ENCODE measurements at places on chromosomes 1 and 21.

GRCh38 chr1:236786453-236786852, 8.6 kb upstream of the MTR start:
- DNase-seq = no peak

GRCh38 chr1:159200769-159201168, 3.9 kb upstream of the ACKR1 start:
- DNase-seq = no peak

DNA sequence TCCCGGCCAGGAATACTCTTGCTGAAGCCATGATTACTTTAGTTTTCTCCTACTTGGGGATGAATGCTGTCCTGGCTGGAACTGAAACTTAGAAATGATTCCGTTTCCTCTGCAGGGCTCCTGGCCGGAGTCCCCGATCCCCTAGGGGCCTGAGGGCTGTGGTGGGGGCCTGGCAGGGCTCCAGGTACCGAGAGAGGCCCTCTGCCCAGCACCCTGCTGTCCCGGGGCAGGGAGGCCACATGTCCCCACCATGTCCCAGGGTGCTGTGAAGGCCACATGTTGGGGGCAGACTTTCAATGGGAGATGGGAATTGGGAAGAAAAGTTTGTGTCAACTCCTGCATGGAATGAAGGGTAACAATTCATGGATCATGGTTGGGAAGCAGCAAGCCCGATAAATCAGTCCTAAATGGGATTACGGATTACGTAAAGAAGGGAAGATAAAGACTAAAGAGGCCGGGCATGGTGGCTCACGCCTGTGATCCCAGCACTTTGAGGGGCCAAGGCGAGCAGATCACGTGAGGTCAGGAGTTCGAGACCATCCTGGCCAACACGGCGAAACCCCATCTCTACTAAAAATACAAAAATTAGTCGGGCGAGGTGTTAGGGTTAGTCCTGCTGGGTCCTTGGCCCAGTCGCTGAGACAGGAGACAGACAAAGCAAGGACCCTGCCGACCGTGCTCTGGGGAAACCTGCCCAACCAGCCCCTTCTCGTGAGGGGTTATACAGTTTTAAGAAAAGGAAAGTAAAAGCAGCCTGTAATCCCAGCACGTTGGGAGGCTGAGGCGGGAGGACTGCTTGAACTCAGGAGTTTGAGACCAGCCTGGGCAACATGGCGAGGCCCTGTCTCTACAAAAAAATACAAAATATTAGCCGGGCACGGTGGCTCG, 37.6 kb downstream of the MORN1 start:
- no peak for DNase-seq

DNA sequence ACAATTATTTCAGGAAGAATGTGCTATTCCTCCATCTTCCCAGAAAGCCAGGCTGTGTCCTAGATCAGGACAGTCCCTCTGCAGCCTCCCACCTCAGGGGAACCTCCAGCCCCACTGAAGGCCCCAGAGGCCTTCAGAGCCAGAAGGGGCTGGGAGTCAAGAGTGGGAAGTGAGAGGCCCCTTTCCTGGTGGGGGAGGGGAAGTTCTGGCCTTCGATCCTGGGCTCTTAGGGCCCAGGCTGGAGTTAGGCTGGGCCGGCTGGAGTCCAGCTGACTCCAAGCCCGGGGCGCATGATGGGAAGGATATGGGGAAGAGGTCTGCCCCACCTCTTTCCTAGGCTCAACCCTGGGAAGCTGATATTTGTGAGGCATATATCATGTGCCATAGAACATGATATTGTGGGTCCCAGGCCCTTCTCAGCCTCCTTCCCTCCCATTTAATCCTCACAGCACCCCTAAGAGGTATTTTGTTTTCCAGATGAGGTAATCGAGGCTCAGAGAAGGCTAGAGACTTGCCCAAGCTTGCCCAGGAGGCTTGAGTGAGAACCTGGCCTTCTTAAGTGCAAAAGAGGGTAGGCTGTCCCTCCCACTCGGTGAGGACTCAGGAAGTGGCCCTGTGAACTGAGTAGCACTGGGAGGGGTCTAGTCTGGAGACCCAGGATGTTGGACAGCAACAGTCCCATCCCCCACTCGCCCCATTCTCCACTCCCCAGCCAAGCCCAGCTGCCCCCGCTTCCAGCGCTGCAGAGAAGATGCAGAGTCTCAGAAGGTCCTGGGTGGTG, 18.6 kb upstream of the HSPG2 start:
- no peak for DNase-seq

GRCh38 chr1:238546118-238546517, 655.4 kb upstream of the ZP4 start:
- DNase-seq = no peak

DNA sequence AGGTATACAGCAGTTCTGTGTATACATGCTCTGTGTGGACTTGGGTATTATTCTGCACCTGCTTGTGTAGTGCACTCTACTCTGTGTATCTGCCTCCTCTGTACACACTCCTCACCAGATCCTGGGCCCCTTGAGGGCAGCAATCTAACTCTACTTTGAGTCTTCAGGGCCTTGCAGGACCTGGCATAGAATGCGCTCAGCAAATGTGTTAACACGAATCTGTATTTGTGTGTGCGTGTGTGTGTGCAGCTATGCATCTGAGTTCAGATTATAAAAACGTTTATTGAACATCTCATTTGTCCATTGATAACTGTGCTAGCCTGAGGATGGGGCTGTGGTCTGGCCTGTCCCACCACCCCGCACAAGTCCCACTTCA, 3.9 kb upstream of the MEF2D start:
- DNase-seq = no peak

DNA sequence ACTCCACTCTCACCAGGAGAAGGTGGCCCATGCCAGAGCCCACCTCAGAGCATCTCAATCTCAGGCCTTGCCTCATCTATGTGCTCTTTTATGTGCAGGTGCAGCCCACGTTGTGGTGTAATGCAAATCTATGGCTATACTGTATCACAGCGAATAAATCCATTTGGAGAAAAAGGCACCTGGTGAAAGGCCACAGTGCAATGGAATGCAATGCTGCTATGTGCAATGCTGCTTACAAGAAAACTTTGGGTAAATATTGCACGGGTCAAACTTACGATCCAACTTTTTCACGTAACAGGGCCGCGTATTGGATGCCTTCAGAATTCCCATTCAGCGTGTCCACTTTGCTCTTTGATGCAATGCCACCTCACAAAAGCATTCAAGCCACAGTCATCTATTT, 13.5 kb downstream of the ZBTB18 start:
- DNase-seq = no peak

DNA sequence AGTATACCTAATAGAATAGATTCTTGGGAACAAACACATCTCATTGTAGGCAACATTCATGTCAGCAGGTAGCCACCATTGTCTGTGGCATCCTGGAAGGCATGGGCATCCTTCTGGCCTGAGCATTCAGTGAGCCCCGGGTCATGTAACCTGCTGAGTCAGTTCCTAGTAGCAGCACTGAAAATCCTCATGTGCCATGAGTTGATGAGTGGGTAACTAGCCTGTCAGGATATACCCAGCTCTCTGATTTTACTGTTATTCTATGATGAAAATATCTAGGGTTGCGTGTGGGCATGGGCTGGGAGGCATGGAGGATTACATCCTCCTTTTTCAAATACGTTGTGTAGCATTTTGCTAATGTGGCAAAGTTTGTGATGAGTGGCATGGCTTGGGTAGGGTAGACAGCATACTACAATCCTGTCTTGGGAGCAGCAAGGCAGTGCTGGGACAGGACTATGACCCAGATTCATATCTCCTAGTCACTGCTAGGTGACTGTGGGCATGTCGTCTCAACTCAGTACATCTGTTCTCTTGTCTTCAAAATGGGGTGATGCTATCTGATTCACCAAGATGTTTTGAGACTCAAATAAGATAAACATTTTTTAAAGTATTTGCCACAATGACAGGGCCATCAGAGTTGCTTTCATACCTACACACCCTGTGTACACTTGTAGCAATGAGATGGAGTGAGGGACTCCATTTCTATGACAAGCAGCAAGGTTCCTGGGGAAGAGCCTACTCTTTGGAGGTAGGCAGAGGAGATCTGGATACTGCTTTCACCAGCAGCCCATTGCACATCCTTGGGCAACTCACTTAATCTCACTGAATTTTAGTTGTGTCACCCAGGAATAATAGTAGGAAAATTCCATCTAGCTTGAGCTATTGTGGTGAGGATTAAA, 62.5 kb downstream of the CD58 start:
- no peak for DNase-seq

DNA sequence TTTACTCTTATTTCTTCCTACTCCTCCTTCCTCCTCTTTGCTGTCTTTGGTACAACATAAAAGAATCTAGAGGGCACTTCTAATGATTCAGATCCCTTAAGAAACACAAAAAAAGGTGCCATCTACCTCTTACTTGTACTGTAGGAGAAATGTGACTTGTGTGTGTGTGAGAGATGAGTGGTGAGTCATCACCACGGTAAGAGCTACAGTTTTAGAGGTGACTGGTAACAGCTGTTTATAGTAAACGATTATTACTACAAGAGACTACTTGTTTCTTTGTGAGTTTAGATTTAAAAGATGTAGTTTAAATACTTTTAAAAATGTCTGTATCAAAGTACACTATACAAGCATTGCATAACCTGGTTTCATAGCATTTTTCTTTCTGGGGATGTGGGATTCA, 40.4 kb downstream of the SLC35D1 start:
- DNase-seq = no peak

DNA sequence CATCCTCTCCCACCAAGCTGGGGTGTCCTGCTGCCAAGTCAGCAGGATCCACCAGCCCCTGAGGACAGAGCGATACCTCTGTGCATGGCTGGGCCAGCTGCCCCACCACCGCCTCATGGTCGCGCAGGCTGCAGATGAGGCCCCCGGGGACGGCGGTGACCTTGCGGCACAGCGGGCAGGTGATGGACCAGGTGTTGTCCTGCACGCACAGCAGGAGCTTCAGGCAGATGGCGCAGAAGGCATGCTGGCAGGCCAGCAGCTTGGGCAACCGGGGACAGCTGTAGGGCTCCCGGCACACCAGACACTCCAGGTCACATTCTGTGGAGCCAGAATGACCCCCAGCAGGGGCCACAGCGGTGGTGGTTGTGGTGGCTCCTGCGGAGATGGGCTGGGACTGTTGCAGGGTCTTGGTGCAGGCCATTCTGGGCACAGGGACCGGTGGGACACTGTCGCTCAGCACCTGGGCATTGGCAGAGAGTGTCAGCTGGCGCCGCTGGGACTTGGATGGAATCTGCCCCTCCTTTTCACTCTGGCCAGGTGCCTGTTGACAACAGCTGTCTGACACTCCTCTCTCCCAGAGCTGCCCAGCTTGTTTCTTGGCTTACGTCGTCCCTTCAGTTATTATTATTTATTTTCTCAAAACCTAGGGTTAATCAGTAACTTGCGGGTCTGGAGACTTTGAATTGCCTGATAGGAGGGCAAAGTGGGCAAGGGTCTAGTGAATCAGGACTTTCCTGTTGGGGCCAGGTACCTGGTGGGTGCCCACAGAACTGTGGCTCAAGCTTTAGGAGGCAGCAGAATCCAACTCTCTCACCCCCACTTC, at the start of gene RNF186:
Gene RNF186, minus strand, starts transcription at position 603 of the 823 bp plus-strand sequence. Its CDS starts 182 bp downstream, at position 421.
- no peak for DNase-seq

DNA sequence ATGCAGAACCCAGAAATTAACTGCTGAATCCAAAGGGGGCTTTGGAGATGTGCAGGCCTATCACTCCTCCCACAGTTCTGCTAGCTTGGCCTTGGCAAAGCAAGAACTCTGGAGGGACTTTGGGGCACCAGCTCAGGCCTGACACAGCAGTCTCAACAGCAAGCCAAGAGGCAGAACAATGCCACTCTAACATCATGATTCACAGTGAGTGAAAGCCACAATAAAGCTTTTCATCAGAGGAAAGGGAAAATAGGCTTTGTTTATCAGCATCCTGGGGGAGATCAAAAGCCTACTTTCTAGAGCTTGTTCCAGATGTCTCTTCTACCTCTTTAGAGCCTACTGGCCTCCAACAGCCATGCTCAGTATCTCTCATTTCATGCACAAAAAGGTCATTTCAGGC, 283.4 kb downstream of the KCNH1 start:
- DNase-seq = no peak

- no peak for DNase-seq
These were observed 10.3 kb downstream of the PLA2G4A start for GRCh38 chr1:186839041-186839400.

- no peak for DNase-seq
These were observed 261.3 kb downstream of the ST6GALNAC3 start for GRCh38 chr1:76335882-76336281.

GRCh38 chr1:221620437-221621384, 121.2 kb downstream of the DUSP10 start:
- peak; percentile 39 for DNase-seq

DNA sequence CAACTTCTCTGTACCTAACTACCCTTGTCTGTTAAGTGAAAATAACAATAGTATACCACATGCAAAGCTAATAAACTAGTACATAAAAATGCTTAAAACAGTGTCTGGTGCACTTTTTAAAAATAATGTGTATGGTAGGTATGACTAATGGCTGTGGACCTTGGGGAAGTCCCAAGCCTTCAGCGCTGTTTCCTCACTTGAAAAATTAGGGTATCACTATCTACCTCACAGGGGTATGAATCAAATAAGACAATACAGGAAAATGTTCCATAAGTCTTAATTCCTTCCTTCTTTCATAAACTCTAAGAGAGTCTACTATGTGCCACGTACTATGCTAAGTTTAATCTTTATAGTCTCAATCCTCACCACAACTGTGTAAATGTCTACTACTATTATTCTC, 32.0 kb downstream of the EGLN1 start:
- DNase-seq = no peak

GRCh38 chr1:29743264-29743663, 506.9 kb downstream of the PTPRU start:
- no peak for DNase-seq

GRCh38 chr1:209736490-209737117, 19.2 kb upstream of the TRAF3IP3 start:
- DNase-seq = no peak

GRCh38 chr1:231611111-231611510, 15.5 kb upstream of the DISC1 start:
- peak; percentile 47 for DNase-seq

GRCh38 chr1:95117207-95118066, at the start of gene TLCD4:
TLCD4 (plus strand) TSS chr1:95117355; CDS start chr1:95143902, 26,547 bp downstream.
- DNase-seq = peak; percentile 55

DNA sequence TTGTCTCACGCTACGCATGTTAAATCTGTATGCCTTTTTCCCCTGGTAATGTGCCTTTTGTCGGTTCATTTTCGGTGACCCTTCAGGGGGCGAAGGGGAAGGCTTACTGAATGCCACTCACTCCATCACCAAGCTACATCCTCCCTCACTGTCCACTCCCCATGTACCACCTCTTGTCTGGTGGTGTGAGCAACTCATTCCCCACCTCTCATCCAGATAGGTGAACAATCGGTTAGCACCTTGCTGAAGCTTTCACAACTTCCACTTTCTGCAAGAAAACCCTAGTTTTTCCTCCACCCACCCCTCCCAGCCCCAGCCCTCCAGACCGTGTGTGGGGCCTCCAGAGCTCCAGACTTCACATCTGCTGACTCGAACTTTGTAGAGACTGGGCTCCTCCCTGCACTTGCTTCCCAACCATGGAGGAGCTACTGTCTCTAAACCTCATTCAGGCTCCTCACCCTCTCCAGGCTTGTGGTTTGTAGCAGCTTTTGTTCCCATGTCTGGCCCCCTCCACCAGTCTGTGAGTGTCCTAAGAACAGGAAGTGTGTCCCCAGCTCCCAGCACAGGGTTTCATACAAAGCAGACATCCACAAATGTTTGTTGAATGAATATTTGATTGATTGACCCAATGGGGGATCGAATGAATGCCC, 48.4 kb upstream of the RUNX3 start:
- DNase-seq = no peak
